Tibial artery (tissue), 4 donors: ENCODE measurements at places on chromosomes 12 and 14.

- no peak for DNase-seq
These were observed 17.4 kb downstream of the FOXN3 start for GRCh38 chr14:89399594-89400068.

- DNase-seq: no peak
These were observed 233.6 kb downstream of the KTN1 start for GRCh38 chr14:55813630-55814029.

- DNase-seq: peak; percentile 73
These were observed 821 bp downstream of the TMEM106C start for GRCh38 chr12:47964106-47964728.

DNA sequence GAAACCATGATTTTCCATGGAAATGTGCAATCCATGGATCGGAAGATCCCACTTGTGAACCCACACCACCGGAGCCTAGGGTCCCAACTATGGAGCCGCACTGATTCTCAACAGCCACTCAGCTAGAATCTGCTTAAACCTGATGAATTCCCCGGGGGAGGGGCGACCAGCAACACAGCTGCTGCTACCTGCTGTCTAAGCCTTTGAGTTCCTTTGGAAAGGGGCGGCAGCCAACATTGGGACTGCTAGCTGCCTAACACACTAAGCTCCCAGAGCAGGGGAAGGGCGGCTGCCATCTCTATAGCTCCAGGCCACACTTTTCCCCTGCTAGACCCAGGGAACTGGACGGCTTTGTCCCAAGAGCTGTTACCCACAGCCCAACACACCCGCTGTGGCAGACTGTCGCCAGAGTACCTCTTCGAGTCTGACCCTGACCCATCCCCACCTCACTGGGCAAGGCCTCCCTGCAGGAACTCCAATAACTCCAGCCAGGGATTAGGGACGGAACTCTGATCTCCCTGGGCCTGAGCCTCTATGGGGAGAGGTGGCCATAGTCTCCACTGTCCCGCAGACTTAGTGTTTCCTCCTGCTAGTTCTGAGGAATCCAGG lies 205.8 kb upstream of the SLC16A7 start:
- no peak for DNase-seq

- no peak for DNase-seq
These were observed at the start of gene MYH6 for GRCh38 chr14:23407516-23408306. Gene MYH6 (minus strand): TSS chr14:23408273. CDS start chr14:23407223, 1,050 bp downstream.

- DNase-seq: no peak
These were observed 19.0 kb downstream of the OTUB2 start for GRCh38 chr14:94045101-94045500.

DNA sequence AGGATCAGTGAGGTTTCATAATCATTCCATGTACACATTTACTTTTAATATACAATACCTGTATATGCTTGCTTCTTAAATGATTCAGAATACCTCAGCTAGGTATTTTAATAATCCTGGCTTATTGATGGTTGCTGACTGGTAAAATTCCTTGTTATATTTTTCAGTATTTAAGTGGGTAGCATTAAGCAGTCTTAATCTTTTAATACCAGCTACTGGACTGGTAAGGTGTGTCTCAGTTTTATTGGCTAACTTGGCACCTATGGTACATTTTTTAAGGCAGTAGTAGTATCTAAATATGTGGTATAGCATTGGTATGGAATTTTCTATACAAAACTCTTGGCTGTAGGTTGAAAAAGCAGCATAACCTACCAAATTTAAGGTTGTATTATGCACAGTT lies 96.6 kb downstream of the RAD52 start:
- DNase-seq: no peak

GRCh38 chr14:26410189-26410685 lies 187.6 kb downstream of the NOVA1 start:
- no peak for DNase-seq

DNA sequence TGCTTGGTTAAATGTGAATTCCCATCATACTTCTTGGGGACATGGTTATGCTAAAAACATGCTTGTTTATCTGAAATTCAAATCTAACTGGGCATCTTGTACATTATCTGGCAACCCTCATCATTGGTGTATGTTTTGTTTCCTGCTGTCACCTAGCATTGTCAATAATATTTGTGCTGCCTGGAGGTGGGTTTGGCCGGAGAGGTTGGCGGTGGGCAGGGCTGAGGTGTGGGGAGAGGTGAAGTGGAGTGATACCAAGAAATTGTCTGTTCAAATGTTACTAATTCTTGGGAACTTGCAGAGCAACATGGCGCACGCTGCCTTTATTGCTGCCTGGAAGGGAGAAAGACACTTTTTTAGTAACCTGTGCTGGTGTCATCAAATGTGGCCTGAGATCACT lies 280.5 kb downstream of the VRK1 start:
- DNase-seq: no peak

- DNase-seq: no peak
These were observed 31.9 kb upstream of the TC2N start for GRCh38 chr14:91899213-91899612.

GRCh38 chr12:93804392-93805179 lies 127.4 kb downstream of the CRADD start:
- no peak for DNase-seq

- DNase-seq: no peak
These were observed 42.1 kb upstream of the GXYLT1 start for GRCh38 chr12:42186793-42187192.

DNA sequence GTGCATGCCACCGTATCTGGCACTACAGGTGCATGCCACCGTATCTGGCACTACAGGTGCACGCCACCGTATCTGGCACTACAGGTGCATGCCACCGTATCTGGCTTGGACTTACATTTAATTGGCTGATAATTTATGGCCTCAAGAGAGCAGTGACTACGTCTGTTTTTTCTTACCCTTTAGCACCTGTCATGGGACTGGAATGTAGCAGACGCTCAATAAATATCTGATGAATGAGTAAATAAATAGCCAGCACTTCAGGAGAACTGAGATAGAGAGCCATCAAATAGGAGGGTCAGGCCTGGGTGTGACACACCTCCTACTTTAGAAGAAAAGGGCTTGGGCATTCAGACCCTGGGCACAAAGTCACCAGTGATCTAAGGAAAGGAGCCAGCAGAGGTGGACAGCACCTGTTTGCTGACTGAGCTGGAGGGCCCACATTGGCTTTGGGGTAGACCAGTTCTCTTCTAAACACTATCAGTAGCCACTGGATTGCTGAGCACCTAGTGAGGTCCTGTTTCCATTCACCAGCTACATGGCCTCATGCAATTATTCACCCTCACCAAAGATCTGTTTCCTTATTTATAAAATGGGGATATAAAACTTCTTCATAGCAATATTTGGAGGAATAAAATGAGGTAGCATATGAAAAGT lies 50.1 kb downstream of the RFX4 start:
- no peak for DNase-seq

DNA sequence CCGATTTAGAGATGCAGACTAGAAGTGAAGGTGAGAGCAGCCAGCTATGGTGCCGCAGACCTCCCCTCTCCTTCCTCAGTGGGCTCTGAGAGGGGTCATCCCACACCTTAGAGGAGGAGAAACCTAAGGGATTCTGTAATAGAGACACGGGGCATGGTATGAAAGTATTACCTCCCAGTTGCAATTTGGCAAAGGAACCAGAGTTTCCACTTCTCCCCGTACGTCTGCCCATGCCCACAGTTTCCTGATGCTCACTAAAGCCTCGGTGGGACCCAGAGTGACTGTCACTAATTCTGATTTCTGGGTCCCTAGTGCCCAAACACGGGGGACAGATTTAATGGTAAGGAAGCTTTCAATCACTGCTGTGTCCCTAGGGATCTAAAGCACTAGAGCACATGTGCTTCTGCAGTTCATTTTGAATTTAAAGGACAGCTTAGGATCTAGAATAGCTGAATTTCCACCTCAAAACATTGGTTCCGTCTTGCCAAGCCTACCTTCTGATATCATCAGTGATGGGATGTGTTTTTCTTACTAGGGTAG lies 44.1 kb downstream of the DAD1 start:
- no peak for DNase-seq

DNA sequence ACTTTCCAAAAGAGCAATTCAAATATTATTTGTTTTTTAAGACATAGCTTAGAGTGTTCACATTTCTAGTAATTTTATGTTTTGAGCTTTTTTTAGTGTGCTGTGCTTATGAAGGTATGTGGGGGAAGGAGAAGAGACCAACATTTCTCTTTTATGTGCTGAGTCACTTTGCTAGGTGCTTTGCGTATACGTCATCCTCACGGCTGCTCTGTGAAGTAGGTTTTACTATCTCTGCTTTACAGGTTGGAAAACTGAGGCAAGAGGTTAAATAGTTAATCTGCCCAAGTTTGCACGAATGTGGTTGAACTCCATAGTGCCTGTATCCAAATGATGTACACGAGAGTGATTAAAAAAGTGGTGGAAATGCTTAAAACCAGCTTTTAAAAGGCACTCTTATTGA lies 75.9 kb downstream of the AEBP2 start:
- no peak for DNase-seq

DNA sequence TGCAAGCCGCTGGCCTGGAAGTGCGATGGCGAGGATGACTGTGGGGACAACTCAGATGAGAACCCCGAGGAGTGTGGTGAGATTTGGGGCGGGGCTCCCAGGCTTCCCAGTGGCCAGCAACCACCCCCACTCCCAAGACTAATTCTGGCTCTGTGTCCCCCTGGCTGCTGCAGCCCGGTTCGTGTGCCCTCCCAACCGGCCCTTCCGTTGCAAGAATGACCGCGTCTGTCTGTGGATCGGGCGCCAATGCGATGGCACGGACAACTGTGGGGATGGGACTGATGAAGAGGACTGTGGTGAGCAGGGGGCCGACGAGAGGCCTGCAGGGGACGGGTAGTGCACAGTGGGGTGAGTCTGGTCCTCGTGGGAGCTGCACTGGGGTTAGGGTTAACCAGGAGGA lies 12.1 kb upstream of the NXPH4 start:
- no peak for DNase-seq

GRCh38 chr12:95551913-95552516 lies 739 bp upstream of the USP44 start:
- no peak for DNase-seq

DNA sequence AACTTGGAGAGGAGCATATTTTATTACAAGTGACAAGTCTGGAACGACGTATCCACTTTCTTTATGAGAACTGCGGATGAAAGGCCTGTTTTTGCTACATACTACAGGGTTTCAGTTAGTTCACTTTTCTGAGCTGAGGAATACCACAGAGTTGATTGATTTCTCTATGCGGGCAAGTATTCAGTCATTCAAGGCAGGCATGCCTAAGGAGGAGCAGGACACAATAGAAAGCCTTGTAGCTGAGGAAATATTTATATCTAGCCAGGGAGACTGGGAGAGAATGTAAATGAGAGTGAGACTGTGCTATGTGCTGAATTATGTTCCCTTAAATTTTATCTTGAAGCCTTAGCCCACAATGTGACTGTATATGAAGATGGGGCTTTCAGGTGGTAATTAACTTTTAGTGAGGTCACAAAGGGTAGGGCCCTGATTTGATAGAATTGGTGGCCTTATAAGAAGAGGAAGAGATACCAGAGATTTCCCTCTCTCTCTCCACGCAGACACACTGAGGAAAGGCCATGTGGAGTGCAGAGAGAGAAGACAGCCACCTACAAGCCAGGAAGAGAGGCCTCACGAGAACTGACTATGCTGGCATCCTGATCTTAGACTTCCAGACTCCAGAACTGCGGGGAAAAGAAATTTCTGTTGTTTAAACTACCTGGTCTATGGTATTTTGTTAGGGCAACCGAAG lies 459.0 kb upstream of the ATP2B1 start:
- DNase-seq: no peak

- DNase-seq: no peak
These were observed 235.0 kb upstream of the DCN start for GRCh38 chr12:91417650-91418049.

- no peak for DNase-seq
These were observed 37.5 kb downstream of the CHST11 start for GRCh38 chr12:104494137-104494792.

- DNase-seq: no peak
These were observed 33.9 kb downstream of the TPH2 start for GRCh38 chr12:71972441-71973074.

DNA sequence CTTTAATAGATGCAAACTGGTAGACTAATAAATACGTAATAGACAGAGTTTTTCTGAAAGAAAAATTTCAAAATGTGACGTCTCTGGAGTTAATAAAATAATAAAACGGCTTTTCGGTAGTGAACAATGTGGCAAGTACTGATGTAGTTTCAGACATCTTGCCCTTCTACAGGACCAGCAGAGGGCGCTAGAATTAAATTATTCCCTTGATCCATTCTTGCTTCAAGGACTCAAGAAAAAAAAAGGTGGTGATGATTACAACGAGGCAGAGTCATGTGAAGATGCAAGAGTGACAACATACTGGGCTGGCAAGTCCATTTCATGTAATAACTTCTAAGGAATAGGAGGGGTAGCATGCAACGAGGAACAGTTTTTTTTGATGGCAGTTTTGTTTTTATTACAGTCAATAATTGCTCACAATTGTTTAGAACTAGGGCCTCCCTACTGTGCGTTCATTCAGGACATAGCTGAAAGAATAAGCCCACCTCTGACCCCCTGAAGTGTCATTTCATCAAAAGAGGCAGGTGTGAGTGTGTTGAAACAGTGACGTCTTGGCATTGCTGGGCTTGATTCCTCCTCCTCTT lies 101.0 kb upstream of the GZMB start:
- DNase-seq: no peak

DNA sequence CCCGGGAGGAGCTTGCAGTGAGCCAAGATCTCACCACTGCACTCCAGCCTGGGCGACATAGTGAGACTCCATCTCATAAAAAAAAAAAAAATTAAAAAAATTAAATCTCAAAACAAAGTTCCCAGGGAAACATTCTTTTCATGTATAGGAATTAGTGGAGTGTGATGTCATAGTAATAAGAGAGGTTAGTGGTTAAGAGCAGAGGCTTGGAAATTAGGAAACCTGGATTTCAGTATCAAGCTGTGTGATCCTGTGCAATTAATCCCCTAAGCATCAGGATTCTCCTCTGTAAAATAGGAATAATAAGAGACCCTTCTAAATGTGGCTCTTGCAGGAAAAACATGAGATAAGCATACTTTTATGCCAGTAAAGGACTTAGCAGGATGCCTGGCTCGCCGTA lies 3.1 kb upstream of the TXNRD1 start:
- DNase-seq: no peak

DNA sequence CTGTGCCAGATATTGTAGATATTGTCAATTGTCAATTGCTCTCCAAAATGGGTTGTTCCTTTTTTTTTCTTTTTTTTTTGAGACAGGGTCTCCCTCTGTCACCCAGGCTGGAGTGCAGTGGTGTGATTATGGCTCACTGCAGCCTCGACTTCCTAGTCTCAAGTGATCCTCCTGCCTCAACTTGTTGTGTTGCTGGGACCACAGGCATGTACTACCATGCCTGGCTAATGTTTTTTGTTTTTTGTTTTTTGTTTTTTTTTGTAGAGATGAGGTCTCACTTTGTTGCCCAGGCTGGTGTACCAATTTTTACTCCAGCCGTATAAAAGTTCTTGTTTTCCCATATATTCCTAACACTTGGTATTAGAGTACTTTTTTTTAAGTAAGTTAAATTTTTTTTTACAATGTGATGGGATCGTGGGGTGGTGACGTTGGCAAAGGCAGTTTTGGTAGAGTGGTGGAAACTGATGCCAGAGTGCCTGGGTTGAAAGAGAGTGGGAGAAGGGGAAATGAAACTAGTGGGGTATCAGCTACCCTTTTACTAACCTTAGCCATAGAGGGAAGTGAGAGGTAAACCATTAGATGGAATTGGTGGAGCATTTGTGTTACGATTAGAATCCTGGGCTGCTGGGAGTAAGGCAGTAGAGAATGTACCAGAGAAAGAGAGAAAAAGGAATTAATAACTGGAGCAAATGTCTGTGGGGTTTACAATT lies 33.0 kb upstream of the CFAP54 start:
- DNase-seq: no peak

GRCh38 chr12:121610239-121611149 lies 15.8 kb upstream of the ORAI1 start:
- no peak for DNase-seq

GRCh38 chr14:39266525-39266870 lies 32.8 kb downstream of the MIA2 start:
- peak; percentile 81 for DNase-seq
